Posterior vena cava (tissue), 2 donors: ENCODE measurements at places on chromosomes 4 and X. TPM values are rescaled to one million over a fixed set of nuclear protein-coding genes. Genes with fewer than 3 reads are reported as not detected.
A peak's percentile ranks its signal among the peaks of the same experiment; 100 is the strongest.

The GPC4 gene
- 19.2 TPM for total RNA-seq

The RIBC1 gene
- total RNA-seq, result 0.56 TPM

The MAP7D3 gene
- total RNA-seq, result 30.3 TPM

- no peak for DNase-seq
These were observed 176.1 kb upstream of the MAGEB16 start for GRCh38 chrX:35622040-35622439.

DNA sequence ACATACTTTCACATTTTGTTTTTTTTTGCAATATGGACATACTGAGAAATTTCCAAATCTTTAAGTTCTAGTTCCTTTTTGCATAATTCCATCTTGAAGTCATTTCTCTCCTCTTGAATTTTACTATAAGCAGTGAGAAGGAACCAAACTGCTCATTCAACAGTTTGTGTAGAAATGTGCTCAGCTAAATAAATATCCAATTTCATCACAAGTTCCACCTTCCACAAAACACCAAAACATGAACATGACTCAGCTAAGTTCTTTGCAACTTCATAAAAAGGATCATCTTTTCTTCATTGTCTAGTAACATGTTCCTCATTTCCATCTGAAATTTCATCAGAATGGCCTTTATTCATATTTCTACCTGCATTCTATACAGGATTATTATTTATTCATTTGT is 77.3 kb upstream of the FGF13 start:
- no peak for DNase-seq

GRCh38 chr4:8821151-8821950 is 50.3 kb downstream of the HMX1 start:
- peak; percentile 74 for DNase-seq

- no peak for DNase-seq
These were observed 18.0 kb downstream of the ARHGAP10 start for GRCh38 chr4:147749811-147750321.

DNA sequence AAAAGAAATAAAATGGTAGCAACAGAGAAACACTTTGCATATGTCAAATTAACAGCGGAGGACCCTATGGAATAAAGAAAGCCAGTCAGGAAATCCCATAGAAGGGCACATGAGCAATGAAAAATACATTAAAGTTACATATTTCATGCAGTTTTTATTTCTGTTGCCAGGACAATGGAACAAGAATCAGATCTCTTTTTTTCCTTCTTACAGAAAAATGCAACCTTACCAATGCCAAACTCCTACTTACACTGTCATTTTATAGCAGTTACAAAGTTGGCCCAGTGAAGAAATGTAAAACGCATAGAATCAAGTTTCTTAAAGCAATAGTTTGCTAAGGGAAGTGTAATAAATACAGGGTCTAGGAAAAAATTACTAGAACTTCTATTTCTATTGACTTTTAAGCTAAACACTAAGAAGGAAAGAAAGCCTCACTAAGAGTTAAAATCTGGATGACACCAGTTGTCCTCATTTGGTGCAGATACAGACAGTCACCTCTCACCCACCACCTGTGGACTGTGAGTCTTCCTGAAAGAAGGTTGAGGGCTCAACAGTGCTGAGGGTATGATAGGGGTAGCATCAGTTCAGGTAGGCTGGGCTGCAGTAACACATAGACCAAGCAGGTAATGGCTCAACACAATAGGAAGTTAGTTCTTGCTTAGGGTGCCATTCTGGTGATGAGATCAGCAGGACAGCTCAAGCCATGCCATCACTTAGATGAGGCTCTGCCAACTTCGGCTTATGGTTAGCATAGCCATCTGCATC is 224.6 kb downstream of the ANAPC10 start:
- DNase-seq, result no peak

GRCh38 chrX:69104756-69105434 is 60.4 kb downstream of the PJA1 start:
- DNase-seq, result no peak

GRCh38 chr4:156870131-156870530 is 101.5 kb downstream of the PDGFC start:
- no peak for DNase-seq

DNA sequence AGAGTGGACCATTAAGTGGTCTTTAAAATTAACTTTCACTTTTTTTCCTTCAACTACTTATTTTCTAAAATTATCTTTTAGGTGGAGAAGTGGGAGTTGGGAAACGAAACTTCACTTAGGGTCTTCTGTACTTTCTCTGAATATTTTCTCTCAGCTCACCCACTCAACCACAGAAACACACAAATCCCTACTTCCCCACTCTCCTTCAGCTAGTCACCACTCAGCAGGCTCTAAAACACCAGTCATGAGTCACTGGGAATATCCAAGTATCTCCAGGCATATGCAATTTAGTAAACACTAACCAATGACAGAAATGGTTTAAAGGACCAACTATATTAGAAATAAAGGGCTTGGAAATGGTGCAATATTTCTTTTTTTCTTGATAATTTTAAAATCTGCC is 153.0 kb upstream of the RPS6KA6 start:
- no peak for DNase-seq
